DMS79 treated with DMSO at 0.1 percent for 48 hours (cell line): ENCODE measurements at places on chromosomes 13 and 19.

DNA sequence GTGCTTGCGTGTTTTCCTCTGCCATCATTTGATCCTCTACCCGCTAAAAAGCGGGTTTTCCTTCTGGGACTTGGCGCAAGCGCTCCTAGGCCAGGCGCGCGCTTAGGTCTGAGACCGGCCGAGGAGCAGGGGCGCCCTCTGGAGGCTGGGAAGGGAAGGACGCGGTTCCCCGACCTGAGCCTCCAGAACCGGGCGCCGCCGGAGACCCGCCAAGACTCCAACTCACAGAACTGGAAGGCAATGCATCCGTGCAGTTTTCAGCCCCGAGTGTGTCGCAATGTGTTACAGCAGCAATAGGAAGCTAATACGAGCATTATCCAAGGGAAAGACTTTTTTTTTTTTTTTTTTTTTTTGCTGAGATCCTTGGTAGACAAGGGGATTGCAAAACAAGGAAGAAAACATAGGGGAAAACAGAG, 190.9 kb downstream of the COL4A1 start:
- no peak for DNase-seq

GRCh38 chr13:28540612-28541011, 45.7 kb upstream of the FLT1 start:
- DNase-seq: no peak

GRCh38 chr19:1699386-1699785, 47.0 kb upstream of the TCF3 start:
- no peak for DNase-seq

DNA sequence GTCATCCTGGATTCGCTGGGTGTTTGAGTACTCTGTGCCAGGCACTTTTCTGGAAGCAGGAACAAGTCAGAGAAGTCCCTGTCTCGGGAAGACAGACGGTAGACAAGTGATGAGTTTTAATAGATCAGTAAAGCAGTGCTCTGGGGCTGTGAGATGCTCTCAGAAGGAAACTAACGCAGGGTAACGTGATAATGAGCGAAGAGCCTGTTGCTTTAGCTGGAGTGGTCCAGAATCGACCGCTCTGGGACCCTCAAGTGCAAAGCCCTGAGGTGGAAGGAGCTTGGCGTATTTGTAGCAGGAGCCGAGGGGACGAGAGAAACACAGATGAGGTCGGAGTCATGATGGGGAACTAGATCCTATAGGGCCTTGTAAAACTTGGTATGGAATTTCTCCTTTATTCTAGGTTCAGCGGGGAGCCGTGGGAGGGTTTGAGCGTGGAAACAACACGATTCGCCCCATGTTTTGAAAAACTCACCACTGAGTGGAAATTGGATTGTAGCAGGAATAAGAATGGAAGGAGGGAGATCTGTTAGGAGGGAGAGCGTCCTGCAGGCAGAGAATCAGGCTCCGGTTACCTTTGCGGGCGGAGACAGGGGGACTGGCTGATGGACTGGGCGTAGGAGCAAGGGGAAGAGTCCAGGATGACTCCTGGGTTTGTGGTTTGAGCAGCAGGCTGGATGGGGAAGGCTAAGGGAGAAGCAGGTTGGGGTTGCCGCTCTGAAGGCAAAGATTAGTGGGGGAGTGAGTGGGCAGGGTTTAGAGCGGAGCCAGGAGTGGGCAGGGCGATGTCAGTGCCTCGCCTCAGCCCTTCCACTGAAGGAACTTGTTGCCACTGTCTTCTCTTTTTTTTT, 763 bp downstream of the POLD1 start:
- DNase-seq: peak; percentile 65

- DNase-seq: peak; percentile 18
Measured at GRCh38 chr13:40665126-40666044, 1.1 kb downstream of the FOXO1 start.

DNA sequence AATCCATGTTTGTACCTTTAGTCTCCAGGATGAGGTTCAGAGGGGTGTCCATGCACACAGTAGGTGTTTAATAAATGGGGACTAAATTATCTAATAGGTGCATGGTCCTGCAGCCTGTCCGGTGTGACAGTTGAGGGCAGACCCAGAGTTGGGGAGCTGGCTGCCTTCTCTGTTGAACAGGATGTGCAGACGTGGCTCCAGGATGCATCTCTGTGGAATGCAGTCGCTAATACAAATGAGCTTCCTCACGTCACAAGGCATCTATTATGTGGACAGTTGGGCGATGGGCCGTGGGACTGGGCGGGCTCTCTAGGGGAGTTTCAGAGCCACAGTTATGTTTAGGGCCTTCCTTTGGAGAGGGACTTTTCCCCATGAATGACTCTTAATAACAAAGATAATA, 71.0 kb downstream of the SIPA1L3 start:
- no peak for DNase-seq

DNA sequence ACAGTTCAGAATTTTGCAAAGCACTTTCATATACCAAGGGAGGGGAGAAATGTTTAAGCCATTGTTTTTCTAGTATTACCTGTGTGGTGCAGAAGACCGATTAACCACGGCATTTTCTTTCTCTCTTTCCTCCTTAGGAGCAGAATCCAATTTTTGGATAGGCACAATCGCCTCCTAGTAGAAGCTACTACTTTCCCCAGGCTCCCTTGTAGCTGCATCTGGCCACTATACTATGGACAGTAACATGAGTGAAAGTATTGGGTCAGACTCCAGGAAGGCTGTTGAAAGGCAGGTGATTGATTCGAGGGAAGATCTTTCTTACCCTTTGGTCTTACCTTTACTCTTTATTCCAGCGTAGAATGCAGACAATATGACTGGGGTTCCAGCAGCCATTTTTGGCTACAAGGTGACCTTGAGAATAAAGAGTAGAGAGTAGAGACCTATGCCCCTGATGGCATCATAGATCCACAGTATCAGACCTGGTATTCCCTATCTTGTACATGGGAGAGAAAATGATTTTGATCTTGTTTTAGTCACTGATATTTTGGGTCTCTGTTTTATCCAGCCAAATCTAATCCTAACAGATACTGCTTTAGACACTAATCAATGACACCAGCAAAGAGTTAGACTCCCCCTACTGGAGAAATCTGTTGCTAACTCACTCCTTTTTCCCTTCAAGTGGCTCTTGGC, 77.0 kb downstream of the LRRC63 start:
- DNase-seq: peak; percentile 39

- no peak for DNase-seq
Measured at GRCh38 chr13:49356223-49356622, 87.6 kb downstream of the CAB39L start.

DNA sequence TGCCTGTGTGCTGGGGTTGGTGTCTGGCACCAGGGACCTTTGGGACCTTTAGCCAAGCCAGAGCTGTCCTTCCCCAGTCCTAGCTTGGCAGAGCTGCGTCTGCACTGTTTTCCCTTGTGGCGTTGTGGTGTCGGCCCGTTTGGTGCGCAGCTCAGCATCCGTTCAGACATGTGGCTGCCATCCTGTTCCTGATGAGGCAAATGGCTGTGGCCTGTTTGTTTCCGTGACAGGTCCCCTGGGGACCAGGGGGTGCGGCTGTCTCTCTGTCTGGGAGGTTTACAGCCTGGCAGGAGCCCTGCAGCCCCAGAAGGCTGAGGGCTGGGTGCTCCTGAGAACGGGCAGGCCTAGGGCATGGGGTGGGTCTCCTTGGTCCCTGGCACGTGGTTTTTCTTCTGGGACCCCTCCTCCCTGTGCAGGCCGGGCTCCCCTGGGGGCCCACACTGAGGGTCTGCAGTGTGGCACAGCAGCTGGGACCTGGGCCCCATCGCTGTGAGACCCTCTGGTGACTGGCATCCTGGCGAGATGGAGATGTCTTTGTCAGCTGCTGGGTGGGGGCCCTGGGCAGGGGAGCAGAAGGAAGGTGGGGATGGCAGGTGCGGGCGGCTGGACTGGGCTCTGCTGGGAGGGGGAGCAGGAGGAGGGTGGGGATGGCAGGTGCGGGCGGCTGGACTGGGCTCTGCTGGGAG, 4.0 kb downstream of the SPPL2B start:
- DNase-seq: peak; percentile 67

GRCh38 chr13:37123337-37123736, 17.9 kb upstream of the CSNK1A1L start:
- peak; percentile 65 for DNase-seq

DNA sequence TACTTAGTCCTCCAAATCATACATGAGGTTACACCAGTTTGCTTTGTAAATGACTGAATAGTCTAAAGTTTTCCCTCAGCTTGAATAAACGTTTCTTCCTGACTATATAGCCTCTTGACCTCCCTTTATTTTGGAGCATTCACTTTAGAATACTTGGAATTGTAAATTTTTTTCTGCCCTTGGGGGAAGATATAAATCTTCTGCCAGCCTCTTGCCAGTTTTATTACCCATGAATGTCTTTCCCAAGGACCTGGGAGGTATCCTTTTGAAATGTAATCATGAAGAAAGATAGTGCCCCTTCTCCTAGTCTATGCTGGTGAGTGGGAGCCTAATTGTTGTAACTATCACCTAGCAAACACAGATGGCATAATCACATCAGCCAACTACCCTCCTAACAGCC, 2033.9 kb upstream of the PCDH20 start:
- DNase-seq: no peak

GRCh38 chr13:101747039-101747438, 294.6 kb downstream of the ITGBL1 start:
- DNase-seq: no peak

DNA sequence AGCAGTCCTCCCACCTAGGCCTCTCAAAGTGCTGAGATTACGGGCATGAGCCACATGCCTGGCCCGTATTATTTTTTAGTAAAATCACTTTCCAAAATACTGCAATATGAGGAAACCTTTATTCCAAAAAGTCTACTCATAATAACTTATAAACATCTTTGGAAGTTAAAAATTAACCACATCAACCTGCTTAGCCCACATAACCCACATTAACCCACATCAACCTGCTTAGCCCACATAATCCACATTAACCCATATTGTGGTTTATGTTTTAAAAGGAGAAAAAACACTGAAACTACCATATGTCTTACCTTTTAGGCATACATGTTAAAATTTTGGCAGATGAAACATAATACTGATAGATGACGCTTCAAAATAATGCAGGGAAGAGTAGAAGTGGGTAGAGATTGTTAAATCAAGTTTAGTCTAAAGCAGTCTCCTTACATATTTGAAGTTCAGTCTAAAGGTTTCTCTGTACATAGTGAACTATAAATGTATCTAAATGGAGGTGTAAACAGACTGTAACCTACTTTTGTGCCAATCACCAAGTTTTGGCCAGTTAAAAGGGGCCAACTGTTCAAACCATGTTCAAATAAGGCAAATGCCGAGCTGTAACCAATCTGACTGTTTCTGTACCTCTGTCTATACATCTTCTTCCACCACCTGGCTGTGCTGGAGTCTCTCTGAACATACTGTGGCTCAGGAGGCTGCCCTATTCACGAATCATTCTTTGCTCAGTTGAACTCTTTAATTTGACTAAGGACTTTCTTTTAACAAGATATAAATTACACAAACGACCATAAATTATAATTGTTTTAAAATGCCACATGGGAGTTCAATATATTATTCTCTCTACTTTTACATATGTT, 14.5 kb downstream of the KPNA3 start:
- DNase-seq: no peak

DNA sequence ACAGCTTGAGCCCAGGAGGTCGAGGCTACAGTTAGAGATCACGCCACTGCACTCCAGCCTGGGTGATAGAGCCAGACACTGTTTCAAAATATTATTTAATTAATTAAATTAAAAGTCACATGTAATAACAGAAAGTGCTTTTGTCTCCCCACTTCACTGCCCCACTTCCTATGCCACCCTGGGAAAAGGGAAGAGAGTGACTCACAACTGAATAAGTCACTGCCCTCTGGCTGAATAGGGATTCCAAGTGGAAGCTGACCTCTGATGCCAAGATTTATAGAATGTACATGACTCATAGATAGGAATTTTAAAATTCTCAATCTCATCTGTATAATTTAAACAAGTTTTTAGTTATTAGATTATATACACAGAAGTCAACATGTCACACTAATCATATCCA, 22.2 kb upstream of the ERVV-1 start:
- no peak for DNase-seq

DNA sequence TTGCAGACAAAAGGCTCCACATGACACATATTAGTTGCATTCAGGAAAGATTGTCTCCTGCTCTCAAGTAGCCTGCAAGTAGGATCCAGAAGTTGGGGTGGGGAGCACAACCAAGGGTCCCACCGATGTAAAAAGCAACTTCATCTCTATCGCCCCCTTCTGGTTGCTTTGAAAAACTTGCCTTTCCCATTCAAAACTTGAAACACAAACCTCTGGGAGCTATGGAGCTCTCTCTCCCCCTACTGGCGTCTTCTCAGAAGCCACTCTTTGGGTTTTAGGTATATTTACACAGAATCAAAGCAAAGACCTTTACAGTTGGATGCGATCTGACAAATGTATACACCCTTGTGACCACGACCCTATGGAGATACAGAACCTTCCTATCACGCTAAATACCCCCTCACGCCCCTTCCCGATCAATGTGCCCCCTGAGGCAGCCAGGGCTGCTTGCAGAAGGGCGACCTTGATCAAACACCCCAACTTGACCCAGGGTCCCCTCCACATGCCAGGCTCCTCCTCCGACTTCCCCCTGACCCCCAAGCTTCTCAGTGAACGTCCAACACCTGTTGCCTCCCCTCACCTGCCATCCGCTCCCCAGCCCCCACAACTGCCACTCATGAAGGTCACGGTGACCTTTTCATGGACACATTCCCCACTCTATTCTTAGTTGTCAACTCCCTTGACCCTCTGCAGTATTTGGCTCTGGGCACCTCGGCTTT, 10.1 kb downstream of the NOSIP start:
- peak; percentile 67 for DNase-seq

DNA sequence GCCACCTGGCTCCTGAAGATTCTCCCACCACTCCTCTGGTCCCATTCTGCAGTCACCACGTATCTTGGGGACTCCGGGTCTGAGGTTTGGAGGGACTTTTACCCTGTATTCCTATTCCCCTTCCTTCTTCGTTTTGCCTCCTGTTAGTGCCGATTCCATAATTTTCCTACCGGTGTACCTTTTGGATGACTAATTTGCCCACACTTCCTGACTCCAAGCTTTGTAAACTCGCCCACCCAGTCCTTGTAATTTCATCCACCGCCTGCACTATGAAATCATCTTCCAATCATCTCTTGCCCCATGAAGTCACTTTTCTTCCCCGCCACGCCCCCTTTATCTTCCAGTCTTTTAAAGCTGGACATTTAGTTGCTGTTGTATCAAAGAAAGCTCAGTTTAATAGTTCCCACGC, 572 bp downstream of the UCHL3 start:
- peak; percentile 27 for DNase-seq

GRCh38 chr19:36436531-36436930, 18.1 kb upstream of the ZFP82 start:
- no peak for DNase-seq

GRCh38 chr13:45713721-45714120, 11.6 kb downstream of the CBY2 start:
- DNase-seq: no peak

DNA sequence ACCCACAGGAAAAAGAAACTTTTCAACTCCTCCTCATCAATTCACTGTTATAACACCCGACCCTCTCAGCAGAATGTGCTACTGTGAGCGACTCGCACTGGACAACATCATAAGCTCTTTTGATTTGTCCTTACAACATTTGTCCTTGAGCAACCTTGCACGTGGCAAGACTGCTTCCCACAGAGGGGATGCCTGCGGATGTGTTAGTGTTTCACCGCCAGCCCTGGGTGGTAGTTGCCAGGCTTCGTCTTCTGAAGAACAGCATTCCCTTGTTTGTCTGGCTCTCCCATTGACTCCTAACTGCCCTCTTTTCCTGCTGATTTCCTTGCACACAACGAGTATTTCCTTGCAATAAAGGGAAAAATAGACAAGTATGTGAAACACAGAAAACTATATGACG, 111.4 kb upstream of the SLC7A1 start:
- no peak for DNase-seq
